Stimulated activated CD4-positive, alpha-beta T cell treated with anti-CD3 and anti-CD28 coated beads, Interleukin-1b, Interleukin-23, amount 100 ng/mL, for 4 hours (primary cell): ENCODE measurements at places on chromosomes 16 and 17.

DNA sequence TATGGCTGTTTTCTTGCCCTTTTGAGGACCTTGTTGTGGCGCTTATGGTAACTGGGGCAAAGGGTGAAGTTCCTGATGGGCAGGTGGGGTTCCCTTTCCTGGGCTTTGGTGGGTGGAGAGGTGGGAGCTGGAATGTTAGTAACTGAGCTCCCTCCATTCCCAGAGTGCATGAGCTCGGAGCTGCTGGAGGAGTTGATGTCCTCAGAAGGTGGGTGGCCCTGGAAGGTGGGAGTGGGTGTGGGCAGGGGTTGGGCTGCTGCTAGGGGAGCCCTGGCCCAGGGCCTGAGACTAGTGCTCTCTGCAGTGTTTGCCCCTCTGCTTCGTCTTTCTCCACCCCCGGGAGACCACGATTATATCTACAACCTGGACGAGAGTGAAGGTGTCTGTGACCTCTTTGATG, 1.2 kb upstream of the ELMO3 start:
- no peak for DNase-seq

DNA sequence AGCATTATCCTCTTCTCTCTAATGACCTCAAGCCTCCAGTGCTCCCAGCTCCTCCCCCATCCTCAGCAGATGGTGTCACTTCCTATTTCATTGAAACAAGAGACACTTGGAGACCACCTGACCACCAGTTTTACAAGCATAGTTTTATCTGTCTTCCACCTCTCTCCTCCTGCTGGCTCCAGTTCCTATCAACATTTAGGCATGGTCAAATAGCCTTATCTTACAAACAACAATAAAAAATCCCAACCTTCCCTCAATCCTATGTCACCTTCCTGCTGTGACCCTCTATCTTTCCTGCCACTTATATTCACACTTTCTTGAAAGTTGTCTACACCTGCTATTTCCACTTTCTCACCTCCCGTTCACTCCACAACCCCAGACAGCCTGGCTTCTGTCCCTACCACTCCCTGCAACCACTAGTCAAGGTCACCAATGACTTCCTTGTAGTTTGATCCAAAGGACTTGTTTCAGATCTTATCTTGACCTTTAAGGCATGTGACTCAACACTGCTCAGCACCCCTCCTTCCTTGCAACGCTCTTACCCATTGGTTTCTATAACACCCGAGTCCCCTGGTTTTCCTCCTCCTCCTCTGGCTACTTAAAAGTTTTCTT, 4.3 kb upstream of the NTN1 start:
- DNase-seq = no peak

GRCh38 chr17:21381076-21381706, 5.0 kb downstream of the KCNJ12 start:
- no peak for DNase-seq

DNA sequence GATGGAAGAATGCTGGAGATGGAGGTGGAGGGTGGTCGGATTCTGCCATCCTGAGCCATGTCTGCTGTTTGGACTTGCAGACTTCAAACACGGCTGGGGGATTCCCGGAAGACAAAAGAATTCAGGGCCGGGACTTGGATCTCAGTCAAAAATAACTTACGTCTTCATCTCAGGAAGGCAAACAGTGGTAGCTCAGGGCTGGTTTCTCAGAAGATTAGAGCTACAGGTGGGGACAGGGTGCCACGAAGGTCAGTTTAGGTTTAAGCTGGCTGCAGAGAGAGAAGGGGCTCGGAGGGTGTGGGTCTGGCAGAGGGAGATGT, 4.3 kb upstream of the RHBDL3 start:
- no peak for DNase-seq

GRCh38 chr17:69282002-69282401, 44.9 kb downstream of the ABCA5 start:
- DNase-seq = no peak

- DNase-seq = peak; percentile 52
Observed at GRCh38 chr16:15949210-15950160, at the start of gene ABCC1. Gene ABCC1, plus strand, starts transcription at chr16:15949616. Its CDS starts 136 bp downstream, at chr16:15949752.

GRCh38 chr17:39222866-39223834, 2.6 kb downstream of the STAC2 start:
- DNase-seq = no peak

DNA sequence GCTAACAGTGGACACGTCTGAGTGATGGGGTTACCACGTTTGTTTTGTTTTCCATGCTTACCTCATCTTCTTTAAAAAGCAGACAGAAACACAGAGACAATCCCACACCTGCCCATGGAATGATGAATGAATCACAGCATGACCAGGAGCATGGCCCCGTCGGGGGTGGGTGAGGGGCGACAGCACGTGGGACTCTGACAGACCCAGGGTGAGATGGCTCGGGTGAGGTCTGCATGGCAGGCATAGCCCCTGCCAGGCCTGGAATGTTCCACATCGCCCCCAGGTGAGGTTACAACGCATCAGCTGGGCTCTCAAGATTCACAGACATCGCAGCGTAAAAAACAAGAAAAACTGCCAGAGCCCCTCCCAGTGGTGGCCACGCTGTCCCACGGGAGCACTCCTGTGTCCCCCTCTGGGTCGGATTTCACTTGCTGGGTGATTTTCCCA, 18.1 kb downstream of the SLC7A5 start:
- DNase-seq = no peak

- no peak for DNase-seq
Observed at GRCh38 chr16:4385066-4385788, 13.6 kb downstream of the VASN start.

GRCh38 chr16:89981414-89981813, 32.9 kb downstream of the DEF8 start:
- no peak for DNase-seq

DNA sequence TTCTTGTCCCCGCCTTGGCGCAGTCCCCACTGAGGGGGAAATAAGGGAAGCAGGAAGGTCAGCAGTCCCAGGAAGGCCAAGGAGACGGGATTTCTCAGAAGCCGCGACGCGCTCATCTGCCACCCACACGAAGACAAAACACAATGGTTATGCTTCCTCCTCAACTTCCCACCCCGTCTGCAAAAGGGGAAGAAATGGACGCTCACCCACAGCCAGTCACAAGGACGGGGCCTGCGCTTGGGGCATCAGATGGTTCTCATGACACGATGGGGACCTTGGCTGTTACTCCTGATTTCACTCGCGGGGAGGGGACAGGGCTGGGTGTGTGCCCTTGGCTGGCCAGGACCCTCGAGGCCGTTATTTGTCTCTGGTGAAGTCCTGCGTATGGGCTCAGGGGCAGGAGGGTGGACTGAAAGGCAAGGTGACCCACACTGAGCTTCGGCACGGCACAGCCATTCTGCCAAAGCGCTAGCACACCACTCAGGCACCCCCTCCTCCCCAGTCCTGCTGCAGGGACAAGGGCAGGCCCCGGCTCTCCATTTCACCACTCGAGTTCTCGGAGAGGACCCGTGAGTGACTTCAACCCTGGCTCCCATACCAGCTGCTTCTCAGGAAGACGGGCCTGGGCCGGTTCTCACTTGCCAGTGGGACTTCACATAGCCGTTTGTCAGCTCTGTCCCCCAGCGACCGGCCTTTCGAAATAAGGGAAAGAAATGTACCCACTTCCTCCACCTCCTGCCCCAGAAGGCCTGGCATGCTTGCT, 84.5 kb downstream of the ABR start:
- no peak for DNase-seq

DNA sequence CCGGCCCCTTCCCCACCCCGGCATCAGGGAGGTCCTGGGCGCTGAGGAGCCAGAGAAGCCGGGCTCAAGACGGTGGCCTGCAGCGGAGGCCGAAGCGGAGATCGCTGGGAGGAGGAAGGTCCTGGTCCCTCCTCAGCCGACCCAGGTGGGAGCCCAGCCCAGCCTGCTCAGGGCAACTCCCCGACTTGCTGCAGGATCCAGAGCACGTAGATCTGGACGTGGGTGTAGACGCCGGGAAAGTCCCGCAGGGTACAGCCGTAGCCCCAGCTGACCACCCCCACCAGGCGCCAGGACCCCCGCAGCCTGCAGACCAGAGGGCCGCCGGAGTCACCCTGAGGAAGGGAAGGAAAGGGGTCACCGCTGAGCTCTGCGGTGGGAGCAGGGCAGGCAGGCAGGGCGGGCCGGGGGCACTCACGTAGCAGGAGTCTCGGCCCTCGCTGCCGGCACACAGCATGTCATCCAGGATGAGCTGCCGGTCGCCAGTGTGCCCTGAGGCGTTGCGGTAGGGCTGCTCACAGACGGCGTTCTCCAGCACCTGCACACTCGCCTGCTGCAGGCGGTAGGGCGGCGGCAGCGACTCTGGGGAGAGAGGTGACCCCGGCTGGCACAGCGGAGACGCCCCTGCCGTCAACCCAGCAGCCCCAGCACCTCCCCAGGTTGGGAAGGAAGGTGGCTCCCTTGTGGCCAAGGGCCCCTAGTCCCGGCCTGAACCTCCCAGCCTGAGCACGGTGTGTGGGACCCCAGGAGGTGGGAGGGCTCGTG, 5.4 kb downstream of the TPSD1 start:
- DNase-seq = no peak

DNA sequence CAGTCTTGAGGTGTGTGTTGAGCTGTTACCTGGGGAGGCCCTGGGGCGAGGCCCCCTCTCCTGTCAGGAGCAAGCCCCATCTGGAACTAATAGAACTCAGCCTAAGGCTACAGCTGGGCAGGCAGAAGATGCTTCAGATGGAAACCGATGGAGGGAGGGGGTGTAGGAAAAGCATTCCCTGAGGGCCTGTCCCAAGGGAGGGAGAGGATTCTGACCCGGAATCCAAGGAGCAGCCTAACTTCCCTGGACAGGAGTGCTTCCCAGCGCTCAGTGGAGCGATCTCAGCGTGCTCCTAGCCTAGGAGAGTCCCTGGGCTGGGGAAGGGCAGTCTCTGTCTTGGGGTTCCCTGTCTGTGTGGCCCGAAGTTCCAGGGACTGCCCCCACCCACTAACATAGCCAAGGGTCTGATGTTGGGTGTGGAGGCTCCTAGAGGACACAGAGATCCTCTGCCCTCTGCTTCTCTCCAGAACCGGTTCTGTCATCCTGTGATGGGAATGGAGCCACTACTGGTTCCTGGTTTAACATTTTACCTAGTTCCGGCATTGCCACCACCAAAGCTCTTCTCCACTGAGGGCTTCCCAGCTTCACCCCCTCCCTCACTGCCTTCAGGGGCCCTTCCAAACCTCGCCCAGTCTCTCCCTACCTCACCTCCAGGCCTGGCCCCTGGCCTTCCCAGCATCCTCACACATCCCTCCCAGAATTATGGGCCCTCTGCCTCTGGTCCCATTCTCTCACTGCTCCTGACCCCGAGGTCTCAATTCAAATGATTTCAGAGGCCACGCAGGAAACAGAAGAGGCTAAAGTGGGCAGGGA, 58.7 kb downstream of the RTN4RL1 start:
- no peak for DNase-seq

DNA sequence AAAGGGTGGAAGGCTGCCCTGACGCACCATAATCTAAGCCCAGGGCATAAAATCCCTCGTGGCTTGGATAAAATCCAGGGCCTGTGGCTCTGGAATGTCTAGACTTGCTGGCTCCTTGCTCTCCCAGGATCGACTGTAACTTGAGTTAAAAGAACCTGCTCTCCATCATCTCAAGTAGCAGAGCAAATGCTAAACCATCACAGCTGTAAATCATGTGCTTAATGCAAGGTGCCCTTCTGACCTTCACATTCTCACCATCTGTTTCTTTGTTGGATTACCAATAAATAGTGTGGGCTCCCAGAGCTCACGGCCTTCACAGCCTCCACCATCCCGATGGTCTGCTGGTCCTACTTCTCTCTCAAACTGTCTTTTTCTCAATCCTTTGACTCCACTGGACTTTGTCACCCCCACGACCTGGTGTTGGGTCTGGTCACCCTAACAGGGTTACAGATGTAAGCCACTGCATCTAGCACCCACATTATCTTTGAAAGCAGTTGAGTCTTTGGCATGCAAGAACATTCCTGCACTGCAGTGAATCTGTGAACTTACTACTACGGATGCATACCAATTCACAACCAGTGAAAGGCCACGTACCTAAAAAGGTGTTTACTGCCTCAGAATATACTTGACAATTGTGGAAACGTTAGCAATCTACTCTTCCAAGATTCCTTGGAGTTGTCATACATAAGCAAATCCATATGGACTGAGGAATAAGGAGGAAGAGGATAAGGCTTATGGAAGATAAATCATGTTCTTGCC, 15.3 kb downstream of the RSL1D1 start:
- DNase-seq = no peak

DNA sequence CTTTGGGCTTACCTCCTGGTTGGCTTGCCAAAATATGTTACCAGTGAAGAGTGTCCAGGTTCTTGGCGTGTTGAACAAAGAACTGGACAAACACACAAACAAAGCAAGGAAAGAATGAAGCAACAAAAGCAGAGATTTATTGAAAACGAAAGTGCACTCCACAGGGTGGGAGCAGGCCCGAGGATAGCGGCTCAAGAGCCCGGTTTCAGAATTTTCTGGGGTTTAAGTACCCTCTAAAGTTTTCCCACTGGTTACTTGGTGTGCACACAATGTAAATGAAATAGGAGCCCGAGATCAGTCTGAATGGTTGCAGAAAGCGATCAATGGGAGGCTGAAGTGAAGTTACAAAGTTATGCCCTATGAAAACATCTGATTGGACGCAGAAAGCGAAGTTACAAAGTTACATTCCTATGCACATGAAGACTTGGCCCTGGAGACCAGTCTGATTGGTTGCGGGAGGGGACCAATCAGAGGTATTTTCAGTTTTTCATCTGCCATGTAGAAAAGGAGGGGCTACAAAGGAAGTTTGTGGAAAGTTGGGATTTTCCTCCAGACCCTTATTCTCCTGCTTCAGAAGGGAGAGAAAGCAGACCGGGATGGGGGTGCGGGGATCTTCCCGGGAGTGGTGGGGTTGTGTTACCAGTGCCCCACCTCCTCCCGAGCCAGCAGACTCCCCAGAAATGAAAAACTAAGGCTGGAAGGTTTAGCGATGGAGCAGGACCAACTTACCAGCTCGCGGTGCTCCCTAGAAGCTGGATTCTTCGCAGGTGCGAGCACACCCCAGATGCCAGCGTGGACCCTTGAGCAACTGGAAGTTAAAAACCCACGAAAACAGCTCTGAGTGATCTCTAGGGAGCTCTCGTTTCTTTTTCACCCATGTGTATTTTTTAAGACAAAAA, at the start of gene SLFN12:
Gene SLFN12 (minus strand): TSS at position 325 of the 899 bp plus-strand sequence. CDS start 9,472 bp downstream, outside the sequence.
- no peak for DNase-seq

DNA sequence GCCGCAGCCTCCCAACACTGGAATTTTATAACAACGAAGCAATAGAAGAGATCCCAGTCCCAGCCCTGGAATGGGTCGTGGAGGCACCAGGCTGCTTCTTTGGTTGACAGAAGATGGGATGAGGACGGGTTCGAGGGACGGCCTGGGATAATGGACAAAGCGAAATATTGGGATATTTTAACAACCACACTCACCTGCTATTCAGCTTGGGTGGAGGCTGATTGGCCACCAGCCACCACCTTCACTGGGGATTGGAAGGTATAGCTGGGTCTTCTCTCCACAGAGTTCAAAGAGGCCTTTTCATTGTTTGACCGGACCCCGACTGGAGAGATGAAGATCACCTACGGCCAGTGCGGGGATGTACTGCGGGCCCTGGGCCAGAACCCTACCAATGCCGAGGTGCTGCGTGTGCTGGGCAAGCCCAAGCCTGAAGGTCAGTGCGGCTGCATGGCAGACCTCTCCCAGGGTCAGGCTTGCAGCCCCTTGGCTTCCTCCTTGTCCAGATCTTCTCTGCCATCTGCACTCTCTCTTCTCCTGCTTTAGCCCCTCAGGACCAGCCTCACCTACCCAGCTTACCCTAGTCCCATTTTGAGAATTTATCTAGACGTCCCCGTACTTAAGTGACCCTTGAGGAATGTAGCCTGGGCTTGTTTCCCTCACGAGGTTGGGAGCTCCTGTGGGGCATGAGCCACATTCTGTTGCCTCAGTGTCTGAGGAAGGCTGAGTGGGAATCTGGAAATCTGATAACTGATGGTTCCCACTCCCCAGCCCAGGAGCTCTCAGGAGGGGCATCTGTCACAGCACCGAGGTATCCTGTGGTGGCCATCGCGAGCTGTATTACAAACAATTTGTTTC, 10.7 kb downstream of the MYL4 start:
- DNase-seq = no peak

GRCh38 chr16:88746506-88746905, 38.5 kb downstream of the PIEZO1 start:
- DNase-seq = no peak
